AG09309 (cell line): ENCODE measurements at places on chromosomes 2 and 18.

DNA sequence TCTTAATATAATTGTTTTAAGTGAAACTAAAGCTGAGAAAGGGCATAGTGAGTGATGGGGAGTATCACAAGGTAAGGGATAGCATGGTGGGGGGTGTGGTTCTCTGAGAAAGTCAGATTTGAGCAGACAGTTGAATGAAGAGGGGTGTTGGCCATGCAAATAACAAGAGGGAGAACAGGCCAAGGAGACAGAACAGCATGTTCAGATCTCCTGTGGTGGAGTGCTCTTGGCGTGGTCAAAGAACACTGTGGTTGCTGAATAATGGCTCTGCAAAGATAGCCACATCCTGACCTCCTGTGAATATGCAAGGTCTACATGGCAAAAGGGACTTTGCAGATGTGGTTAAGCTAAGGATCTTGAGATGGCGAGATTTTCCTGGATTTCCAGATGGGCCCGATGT lies 389.2 kb downstream of the TMEM182 start:
- no peak for DNase-seq

DNA sequence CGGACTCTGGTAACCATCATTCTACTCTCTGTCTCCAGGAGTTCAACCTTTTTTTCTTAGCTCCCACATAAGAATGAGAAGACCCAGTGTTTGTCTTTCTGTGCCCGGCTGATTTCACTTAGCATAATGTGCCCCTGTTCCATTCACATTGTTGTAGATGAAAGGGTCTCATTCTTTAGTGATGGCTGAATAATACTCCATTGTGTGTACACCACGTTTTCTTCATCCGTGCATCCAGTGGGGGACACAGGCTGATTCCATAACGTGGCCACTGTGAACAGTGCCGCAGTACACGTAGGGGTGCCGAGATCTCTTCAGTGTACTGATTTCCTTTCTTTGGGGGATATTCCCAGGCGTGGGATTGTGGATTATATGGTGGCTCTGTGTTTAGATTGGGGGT lies 72.3 kb upstream of the NFATC1 start:
- DNase-seq, result no peak

GRCh38 chr2:172965433-172966212 lies 110.0 kb upstream of the MAP3K20 start:
- no peak for DNase-seq

- no peak for DNase-seq
Measured at GRCh38 chr2:163123526-163123925, 285.0 kb upstream of the KCNH7 start.

DNA sequence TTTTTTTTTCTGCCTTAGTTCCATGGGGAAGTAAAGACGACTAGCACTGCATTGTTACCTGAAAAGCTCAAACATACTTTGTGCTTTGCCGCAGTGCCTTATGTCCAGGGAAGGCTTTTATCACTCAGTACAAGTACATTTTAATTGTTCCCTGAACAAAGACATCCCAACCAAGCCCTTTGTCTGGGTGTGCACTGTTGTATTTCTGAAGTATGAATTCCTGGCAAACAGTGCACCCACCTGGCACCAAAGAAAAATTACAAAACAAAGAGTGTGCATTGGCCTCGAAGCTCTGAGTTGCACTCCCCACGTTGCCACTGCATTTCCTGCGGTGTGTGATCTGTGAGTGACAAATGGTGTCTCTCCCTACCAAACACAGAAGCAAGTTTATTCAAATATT lies 858.5 kb upstream of the PIK3C3 start:
- no peak for DNase-seq

- no peak for DNase-seq
Measured at GRCh38 chr2:240834377-240834975, 14.5 kb upstream of the KIF1A start.

GRCh38 chr2:181235683-181236459 lies 221.3 kb upstream of the ITGA4 start:
- DNase-seq, result no peak

DNA sequence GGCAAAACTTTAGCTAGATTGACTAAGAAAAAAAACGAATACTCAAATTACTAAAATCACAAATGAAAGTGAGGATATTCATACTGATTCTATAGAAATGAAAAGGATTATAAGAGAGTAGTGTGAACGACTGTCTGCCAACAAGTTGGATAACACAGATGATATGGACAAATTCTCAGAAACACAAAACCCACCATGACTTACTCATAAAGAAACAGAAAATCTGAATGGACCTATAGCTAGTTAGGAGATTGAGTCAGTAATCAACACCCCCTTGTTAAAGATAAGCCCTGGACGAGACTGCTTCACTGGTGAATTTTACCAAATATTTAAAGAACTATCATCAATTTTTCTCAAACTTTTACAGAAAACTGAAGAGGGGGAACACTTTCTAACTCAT lies 108.8 kb upstream of the TMEM200C start:
- DNase-seq, result no peak

DNA sequence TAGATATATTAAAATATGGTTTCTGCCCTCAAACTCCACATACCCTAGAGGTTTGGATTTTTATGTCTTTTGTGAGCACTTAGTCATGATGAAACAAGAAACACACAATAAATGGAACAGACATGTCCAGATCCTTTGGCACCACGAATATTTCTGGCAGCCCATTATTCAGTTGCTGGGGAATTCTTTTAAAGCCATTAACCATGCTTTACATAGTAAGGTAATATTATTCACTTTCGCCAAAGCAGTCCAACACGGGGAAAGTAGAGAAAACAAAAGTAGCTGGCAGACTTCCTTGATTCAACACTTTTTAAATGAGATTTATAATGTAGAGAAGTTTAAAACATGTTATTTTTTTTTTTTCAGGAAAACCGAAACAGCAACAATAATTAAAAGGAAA lies 235.4 kb downstream of the PIEZO2 start:
- DNase-seq, result no peak

- no peak for DNase-seq
Measured at GRCh38 chr2:122713800-122714199, 958.3 kb downstream of the TSN start.

GRCh38 chr2:53818854-53819435 lies 32.1 kb downstream of the ERLEC1 start:
- no peak for DNase-seq

- DNase-seq, result no peak
Measured at GRCh38 chr2:42297322-42297936, 63.6 kb downstream of the COX7A2L start.

GRCh38 chr2:2886922-2887321 lies 490.7 kb downstream of the EIPR1 start:
- DNase-seq, result no peak

GRCh38 chr2:33274524-33274923 lies 201.9 kb upstream of the RASGRP3 start:
- no peak for DNase-seq

- no peak for DNase-seq
Measured at GRCh38 chr18:77024476-77024875, 108.1 kb downstream of the MBP start.

DNA sequence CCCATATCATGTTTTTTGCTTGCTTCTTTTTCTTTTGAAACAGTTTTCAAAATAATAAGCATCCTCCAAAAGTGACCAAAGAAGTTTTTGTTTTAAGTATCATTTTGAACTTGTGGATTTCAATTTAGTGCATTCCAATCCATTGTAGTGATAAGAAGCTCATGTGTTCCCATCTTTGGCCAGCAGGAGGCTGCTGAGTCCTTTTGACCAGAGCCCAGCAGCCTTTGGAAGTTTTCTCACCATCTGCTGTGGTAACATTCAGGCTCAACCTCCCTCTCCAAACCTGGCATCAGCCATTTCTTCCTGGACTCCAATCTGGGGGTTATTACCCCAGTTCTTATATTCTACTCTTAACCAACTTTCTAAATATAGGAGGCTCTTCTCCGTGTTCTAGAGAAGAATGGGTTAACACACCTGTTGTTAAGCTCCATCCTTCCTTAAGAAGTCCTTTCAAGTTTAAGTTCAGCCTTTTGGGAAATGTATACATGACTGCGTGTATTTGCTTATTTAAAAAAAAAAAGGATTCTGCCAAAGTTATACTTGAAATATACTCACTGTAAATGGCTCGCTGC lies 39.0 kb upstream of the MAL start:
- DNase-seq, result peak; percentile 42

- DNase-seq, result no peak
Measured at GRCh38 chr2:53859206-53860181, at the start of gene GPR75. GPR75 (minus strand) TSS chr2:53859967; CDS start chr2:53854756, 5,211 bp downstream.

- DNase-seq, result no peak
Measured at GRCh38 chr2:231452799-231453508, 11.3 kb downstream of the NCL start.

GRCh38 chr2:39325966-39326365 lies 82.2 kb upstream of the CDKL4 start:
- DNase-seq, result no peak

DNA sequence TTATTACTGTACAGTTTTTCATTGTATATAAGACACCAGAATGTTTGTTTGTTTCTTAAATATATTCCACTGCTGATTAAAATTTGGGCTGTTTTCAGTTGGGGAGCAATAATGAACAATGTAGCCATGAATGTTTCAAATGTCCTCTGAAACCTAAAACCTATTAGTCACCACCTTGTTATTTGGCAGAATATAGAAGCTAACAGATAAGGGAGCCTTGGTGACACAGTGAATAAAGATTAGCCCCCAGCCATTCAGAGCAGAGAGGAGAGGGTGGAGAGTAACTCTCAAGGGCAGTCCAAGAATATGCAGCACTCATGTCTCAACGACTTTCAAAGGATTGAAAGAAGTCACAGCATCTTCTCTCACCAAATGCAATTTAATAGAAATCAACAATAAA lies 43.1 kb upstream of the ATP8B1 start:
- DNase-seq, result peak; percentile 33

DNA sequence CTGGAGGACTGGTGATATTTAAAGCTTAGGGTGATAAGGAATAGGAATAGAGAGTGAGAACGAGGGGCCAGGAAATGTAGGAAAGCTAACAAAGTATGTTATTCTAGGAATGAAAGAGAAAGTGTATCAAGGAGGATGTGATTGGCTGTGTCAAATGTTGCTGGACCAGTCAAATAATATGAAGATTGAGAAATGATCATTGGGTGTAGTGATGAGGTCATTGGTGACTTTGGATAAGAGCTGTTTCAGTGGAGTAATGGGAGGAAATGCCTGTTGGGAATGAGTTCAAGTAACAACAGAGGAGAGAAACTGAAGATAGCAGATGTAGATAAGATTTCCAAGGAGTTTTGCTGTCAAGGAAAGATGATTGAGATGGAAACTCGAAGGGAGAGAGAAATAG lies 74.4 kb downstream of the UBE2E3 start:
- no peak for DNase-seq

DNA sequence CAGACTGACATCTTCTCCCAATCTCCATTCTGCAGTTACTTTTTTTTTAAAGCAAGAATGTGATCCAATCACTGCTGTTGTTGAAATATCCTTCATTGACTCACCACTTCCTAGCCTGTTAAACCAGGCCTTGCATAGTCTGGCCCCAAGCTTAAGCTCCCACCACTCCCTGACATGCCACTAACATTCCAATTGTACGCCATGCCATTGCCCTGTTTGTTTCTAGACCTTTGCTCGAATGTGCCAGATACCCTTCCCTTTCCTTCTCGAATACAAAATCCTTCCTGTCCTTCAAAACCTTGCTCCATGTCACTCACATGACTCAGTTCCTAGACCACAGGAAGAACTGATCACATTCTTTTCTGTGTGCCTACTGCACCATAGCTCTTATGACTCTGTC lies 224.2 kb downstream of the CYRIA start:
- no peak for DNase-seq

- DNase-seq, result peak; percentile 98
Measured at GRCh38 chr2:37829202-37829601, 95.9 kb upstream of the RMDN2 start.

DNA sequence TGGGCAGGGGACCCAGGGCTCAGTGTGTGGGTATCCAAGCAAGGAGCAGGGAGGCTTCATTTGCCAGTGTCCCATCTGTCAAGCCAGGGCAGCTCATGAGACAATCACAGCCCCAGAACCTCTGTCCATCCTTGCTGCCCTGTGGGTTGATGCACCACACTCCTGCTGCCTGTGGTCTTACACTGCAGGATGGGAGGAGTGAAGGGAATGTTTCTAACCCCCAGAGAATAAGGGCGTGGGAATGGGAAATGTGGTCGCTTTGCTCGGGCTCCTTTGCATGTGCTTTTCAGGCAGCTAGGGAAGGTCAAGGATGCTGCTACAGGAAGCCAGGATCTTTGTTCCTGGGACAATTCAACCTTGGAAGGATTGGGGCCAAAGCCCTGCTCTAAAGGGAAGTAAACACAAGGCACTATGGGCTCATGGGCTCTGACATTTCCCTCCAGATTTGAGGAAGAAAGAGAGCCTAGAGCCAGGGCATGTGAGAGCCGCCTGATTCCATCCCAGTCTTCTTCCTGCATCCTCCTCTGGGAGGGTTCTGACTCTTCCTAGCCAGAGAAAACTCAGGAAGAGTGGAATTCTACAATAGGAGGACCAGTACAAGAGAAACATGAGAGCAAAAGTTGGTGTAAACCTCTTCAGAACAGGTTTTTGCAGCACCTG lies 18.8 kb upstream of the MAP3K20 start:
- DNase-seq, result no peak

DNA sequence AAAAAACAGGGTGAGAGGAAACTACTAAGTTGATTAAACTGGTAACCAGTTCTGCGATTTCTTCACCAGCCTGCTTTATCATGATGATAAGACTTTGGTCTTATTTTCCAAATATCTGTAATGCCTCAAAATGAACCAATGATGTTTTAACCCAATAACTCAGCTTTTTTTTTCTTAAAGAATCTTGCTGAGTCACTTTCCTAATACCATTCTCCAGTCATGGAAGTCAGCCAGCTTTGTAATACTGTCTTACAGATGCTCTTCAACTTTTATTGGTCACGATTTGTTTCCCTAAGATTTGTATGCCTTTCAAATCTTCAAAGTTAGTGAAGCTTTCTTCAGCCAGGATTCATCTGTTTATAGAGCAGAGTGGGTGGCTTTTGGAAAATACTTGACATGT lies 47.7 kb upstream of the SMIM21 start:
- peak; percentile 94 for DNase-seq

DNA sequence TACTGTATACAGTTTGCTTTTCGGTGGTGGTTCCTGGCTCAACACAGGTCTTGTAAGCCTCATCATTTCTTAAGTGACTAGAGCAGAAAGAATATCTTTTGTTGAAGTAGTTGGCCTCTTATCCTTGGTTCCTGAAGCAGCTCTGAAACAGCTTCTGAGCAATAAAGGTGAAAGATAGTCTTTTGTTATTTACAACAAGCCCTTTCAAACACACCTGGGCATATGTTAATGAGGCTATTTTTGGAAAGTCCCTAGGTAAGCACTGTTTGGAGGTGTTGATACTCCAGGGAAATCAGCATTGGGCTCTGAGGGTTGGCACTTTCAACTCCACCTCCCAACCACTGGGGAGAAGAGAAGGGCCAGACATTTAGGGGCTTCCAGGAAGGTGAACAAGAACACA lies 211.0 kb downstream of the MCFD2 start:
- no peak for DNase-seq

- DNase-seq, result no peak
Measured at GRCh38 chr2:31049916-31050588, 88.2 kb downstream of the GALNT14 start.
